ENCODE measurements at places on chromosomes 16 and 17.

- no peak for DNase-seq
Measured at GRCh38 chr16:84179612-84180320, 7.1 kb downstream of the TAF1C start.

DNA sequence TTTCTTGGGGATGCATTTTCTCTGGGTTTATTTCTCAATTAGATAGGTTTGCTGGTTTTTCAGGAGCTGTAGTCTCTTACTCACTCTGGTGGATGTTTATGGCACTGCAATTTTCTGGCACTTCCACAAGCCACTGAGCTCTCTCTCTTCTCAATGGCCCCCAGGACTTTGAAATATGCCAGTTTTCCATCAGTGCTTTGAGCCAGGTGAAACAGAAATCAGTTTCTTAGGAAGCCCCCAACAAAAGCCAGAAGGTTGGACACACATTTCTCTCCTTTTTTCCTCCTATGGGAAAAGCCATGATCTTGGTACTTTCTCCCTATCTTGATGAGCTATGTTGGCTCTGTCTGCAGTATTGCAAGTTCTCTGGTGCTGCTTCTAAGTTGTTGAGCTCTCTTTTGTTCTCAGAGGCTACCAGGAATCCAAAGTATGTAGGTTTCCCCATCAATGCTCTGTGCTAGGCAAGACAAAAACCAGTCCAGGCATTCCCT, 90.7 kb upstream of the SMIM36 start:
- peak; percentile 84 for DNase-seq

DNA sequence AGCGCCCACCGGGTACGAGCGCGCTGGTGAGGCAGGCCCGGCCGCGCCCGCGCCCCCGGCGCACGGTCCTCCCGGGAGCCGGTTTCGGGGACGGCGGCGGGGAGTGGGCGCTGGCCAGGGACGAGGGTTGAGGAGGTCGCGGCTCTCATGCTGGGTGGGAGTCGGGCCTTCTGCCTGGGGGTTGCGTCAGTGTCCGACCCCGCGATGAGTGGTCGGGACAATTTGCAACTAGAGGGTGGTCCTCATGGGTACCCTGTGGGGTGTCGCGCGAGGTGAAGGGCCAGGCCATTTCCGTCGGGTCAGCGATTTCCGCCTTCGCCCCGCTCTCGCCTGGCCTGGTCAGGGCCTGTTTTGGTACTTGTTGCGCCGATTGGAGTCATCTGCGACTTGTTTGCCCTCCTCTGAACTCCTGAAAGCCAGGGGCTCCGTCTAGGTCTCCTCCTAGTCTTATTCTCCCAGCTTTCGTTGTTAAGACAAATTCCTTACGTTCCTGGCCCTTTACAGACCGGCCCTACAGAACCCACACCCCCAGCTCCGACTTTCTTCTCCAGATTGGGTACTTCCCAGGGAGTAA, 14.9 kb downstream of the NAA60 start:
- no peak for DNase-seq

DNA sequence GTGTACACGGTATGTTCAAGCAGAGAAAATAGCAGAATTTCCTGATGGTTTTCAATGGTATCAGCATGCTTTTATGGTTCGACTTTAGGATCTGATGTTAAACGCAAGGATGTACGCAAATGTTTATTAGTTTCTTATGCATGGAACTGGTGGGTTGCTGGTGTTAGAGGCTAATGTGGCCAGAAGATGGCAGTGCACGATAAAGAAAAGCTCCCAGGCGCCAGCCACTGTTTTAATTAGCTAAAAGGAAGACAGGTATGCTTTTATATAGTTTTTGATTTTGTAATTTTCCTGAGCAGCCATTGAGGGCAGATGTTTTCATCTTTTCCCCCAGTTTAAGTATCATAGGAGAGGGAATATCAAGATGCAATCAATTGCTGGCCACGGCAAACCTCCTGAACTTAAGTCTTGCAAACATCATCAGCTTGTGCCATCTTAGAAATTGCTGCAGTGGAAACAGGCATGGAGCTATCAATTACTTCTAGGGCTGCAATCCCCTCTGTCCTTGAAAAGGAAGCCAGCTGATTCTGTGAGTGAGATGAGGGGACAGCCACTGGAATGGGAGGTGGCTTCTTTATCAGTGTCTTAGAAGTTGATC, 648.5 kb upstream of the RBFOX1 start:
- peak; percentile 37 for DNase-seq

DNA sequence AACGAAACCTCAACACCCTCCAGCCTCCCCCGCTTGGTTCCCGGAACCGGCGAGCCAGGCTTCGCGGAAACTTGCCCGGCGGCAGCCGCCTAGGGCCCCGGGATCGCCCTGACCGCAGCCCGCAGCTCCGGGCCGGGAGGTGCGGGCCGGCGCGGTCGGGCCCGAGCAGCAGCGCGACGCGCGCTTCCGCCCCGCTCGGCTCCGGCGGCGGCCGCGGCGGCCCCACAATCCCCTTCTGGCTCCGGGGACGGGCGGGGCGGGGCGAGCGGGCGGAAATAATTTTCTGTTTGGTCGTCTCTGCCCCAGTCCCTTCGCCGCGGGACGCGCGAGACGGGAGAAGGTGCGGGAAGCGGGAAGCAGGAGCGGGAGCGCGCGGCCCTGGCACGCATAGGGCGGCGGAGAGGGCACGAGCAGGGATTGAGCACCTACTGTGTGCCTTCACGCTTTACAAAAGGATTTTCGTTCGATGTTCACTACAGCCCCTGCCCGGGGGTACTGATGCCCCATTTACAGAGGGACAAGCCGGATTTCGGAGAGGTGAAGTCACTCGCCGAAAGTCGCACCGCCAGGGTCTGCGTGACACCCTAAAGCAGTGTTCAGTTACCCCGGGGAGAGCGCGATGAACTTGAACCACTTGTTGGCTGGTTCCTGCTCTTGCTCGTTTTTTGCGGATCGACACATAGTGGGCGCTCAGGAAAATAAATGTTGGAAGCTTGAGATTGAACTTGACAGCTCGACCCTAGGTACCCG, 2.7 kb upstream of the MLLT6 start:
- DNase-seq, result peak; percentile 80

GRCh38 chr16:25317732-25318316, 60.2 kb upstream of the ZKSCAN2 start:
- no peak for DNase-seq

Data from SK-MEL-5 (cell line).